ENCODE measurements at places on chromosomes 4 and X.

DNA sequence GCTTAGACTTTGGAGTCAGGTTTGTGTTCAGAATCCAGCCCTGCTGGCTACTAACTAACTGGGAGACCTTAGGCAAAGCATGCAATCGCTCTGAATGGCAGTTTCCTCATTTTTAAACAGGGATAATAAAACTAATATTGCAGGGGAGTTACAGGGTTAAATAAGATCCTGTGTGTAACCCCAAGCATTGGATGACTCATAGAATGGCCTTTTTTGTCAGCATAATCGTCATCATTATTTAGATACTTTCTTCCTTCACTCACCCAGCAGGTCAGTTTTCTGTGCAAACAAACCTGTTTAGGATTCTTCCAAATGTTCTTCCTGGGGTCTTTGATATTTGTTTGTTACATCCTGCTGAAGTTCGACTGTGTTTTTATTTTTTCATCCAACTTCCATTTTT is 208.2 kb downstream of the EVC2 start:
- H3K27ac ChIP-seq = no peak overlapping the region
- H3K4me1 ChIP-seq = no peaks in the 10 kb centered on the region
- H3K36me3 ChIP-seq = no peaks in the 10 kb centered on the region
- no peaks in the 10 kb centered on the region for H3K27me3 ChIP-seq

DNA sequence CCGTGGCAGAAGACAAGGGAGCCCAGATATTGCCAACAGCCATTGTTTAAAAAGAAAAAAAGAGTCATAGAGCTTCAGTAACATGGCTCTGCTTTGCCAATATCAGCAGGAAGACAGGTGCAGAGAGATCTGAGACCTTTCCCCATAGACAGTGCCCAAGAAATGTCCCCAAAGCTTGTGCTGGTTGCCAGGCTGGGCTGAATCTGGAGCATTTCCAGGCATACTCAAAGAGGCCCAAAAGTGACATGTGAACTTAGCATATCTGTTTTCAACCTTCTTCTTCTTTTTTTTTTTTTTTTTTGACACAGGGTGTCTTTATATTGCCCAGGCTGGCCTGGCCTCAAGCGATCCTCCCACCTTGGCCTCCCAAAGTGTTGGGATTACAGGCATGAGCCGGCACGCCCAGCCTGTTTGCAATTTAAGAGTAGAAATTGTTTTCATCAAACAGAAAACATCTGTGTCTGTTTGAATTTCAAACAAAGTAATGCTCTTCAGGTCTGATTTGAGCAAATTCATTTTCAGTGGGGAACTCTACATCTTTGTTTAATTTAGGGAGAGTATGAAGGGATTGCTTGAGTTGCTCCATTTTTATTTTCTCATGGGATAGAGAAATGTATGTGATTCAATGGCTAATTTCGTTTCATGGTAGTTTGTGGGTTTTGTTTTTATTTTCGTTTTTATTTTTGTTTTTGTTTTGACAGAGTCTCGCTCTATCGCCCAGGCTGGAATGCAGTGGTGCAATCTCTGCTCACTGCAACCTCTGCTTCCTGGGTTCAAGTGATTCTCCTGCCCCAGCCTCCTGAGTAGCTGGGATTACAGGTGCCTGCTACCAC is 56.6 kb upstream of the RBM47 start:
- no peak overlapping the region for H3K27ac ChIP-seq
- no peak overlapping the region for H3K4me3 ChIP-seq
- no peaks in the 10 kb centered on the region for H3K36me3 ChIP-seq
- H3K4me1 ChIP-seq = no peaks in the 10 kb centered on the region
- DNase-seq = no peak

- no peaks in the 10 kb centered on the region for H3K27me3 ChIP-seq
- H3K4me1 ChIP-seq = no peaks in the 10 kb centered on the region
- H3K36me3 ChIP-seq = no peaks in the 10 kb centered on the region
- DNase-seq = no peak
- H3K4me3 ChIP-seq = no peak overlapping the region
- no peak overlapping the region for H3K27ac ChIP-seq
Observed at GRCh38 chr4:148312956-148313490, 129.2 kb downstream of the NR3C2 start.

GRCh38 chr4:37661772-37662171 is 24.4 kb downstream of the RELL1 start:
- no peaks in the 10 kb centered on the region for H3K36me3 ChIP-seq
- DNase-seq = no peak
- no peak overlapping the region for H3K27ac ChIP-seq
- H3K4me3 ChIP-seq = no peak overlapping the region
- H3K4me1 ChIP-seq = peaks cover 8% of the 10 kb centered on the region
- no peaks in the 10 kb centered on the region for H3K27me3 ChIP-seq

DNA sequence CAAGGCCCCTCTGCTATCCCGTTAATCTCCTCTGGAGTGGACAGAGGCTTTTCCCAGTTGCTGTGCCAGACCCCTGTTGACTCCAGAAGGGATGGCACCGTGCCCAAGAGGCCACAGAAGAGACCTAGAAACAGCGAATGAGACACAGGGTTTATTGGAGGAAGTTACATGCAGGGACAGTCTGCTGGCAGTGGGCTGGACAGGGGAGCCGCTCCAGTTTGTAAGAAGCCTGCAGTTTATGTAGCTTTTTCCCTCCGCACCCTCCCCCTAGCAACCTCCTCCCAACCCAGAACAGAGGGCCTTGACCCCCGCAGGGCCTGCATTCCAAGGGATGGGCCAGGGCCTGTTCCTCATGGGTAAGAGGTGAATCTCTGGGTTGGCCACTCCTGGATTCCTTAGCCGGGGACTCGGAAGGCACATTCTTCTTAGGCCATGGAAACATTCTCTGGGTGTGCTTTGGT is 216.8 kb upstream of the PSAPL1 start:
- DNase-seq = no peak
- peaks cover 45% of the 10 kb centered on the region for H3K4me1 ChIP-seq
- H3K27me3 ChIP-seq = no peaks in the 10 kb centered on the region

Measured in CD8-positive, alpha-beta memory T cell (primary cell).